ENCODE measurements at places on chromosomes 3 and 15.

GRCh38 chr15:78768531-78769408 is 42.5 kb downstream of the ADAMTS7 start:
- no peak overlapping the region for H3K27ac ChIP-seq
- no peak overlapping the region for H3K4me3 ChIP-seq

DNA sequence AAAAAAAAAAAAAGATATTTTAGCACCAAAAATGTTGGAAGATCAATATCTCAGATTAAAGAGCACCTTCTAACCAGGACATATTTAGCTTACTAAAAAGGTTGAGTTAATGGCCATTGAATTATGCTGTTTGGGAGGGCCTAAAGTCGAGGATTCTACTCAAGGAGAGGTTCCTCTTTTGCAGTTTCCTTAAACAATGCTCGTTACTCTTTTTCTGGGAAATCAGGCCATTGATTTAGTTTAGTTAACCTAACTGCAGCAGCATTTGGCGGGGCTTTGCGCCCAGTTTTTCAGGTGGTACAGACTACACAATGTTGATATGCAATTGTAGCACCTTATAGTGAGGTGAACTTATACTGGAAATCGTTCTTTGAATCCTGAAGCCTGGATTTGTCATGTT is 6.8 kb downstream of the ABHD2 start:
- DNase-seq, result no peak
- H3K4me3 ChIP-seq, result no peak overlapping the region
- H3K27ac ChIP-seq, result no peak overlapping the region
- peaks cover 6% of the 10 kb centered on the region for H3K36me3 ChIP-seq

DNA sequence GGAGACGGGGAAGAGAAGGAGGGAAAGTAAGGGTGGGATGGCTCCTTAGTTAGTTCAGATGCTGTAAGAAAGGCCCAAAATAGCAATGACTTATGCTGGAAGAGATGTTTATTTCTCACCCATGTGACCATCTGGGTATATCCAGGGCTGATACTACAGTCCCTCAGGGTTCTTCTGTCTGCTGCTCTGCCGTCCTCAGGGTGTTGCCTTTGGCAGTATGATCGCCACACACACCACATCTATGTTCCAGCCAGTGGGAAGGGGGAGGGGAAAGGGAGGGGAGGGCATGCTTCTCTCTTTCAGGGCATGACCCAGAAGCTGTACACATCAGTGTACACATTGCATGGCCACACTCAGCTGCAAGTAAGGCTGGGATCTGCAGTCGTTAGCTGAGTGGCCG is 10.2 kb downstream of the CD276 start:
- H3K27ac ChIP-seq, result no peak overlapping the region
- H3K27me3 ChIP-seq, result no peaks in the 10 kb centered on the region
- no peaks in the 10 kb centered on the region for H3K36me3 ChIP-seq
- peaks cover 23% of the 10 kb centered on the region for H3K4me1 ChIP-seq
- H3K4me3 ChIP-seq, result no peak overlapping the region
- no peak for DNase-seq

DNA sequence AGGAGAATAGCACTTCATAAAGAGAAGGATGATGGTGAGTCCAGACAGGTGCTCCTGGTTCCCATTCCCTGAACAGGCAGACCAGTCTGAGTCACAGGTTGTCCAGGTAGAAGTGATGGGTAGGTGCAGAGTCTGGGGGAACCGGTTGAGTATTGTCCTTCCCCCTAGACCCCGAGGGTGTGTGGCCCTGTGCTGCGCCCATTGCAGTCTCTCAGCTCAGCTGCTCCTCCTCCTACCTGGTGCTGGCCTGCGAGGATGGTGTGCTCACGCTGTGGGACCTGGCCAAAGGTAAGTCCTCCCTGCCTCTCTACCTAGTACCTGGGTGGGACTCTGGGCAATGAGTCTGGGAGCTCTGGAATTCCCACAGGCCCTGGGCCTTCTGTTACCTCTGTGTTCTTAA is 19.8 kb downstream of the MESP1 start:
- H3K27me3 ChIP-seq, result no peaks in the 10 kb centered on the region
- no peaks in the 10 kb centered on the region for H3K4me1 ChIP-seq
- no peak overlapping the region for H3K4me3 ChIP-seq
- H3K27ac ChIP-seq, result no peak overlapping the region
- no peak for DNase-seq

DNA sequence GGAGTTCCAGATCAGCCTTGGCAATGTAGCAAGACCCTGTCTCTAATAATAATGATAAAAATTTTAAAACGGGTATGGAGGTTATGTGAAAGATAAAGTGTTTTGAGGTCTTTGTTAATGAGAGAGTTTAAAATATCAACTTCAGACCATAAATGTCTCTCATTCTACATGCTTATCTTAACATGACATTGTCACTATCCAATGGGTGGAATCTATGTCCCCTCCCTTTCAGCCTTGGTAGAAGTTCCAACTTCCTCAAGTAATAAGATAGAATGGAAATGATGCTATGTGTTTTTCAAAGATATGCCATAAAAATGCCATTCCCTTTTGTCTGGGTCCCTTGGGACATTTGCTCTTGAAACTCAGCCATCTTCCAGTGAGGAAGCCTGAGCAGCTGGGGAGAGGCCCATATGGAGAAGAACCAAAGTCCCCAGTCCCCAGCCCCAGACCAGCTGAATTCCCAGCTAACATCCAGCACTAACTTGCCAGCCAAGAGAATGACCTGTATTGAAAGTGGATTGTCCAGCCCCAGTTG is 17.0 kb downstream of the RPSA start:
- H3K27me3 ChIP-seq, result no peaks in the 10 kb centered on the region
- no peak overlapping the region for H3K4me3 ChIP-seq
- H3K36me3 ChIP-seq, result no peaks in the 10 kb centered on the region
- DNase-seq, result no peak
- no peaks in the 10 kb centered on the region for H3K4me1 ChIP-seq

DNA sequence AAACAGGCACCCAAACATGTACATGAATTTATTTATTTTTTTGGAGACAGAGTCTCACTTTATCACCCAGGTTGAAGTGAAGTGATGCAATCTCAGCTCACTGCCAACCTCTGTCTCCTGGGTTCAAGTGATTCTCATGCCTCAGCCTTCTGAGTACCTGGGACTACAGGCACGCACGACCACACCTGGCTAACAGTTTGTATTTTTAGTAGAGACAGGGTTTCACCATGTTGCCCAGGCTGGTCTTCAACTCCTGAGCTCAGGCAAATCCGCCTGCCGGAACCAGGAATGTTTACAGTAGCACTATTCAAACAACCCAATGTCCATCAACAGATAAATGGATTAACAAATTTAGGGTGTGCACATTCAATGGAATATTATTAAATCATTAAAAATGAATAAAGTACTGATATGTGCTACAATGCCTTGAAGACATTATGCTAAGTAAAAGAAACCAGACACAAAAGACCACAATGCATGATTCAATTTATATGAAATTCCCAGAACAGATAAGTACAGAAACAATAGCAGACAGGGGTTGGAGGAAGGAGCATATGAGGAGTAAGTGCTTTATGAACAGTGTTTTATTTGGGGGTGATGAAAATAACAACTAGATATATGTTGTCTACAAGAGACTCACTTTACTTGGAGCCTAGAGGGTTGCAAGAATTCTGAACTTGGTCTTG is 1.3 kb downstream of the LEO1 start:
- no peak for DNase-seq
- peak overlapping the region; percentile 98 for H3K4me3 ChIP-seq
- no peaks in the 10 kb centered on the region for H3K27me3 ChIP-seq
- no peaks in the 10 kb centered on the region for H3K4me1 ChIP-seq

GRCh38 chr3:131561511-131561910 is 58.7 kb upstream of the MRPL3 start:
- H3K27ac ChIP-seq, result no peak overlapping the region
- H3K27me3 ChIP-seq, result no peaks in the 10 kb centered on the region
- H3K4me1 ChIP-seq, result no peaks in the 10 kb centered on the region
- H3K4me3 ChIP-seq, result no peak overlapping the region
- no peak for DNase-seq

GRCh38 chr15:99992611-99993231 is 259.5 kb upstream of the LYSMD4 start:
- no peak overlapping the region for H3K4me3 ChIP-seq
- H3K27me3 ChIP-seq, result no peaks in the 10 kb centered on the region
- no peaks in the 10 kb centered on the region for H3K4me1 ChIP-seq
- no peak overlapping the region for H3K27ac ChIP-seq

- no peaks in the 10 kb centered on the region for H3K27me3 ChIP-seq
- H3K36me3 ChIP-seq, result no peaks in the 10 kb centered on the region
- 0 out of 2 replicates have a peak, but pooled peaks cover 6% of the 10 kb centered on the region for H3K4me1 ChIP-seq
- H3K4me3 ChIP-seq, result no peak overlapping the region
- H3K27ac ChIP-seq, result no peak overlapping the region
Measured at GRCh38 chr15:59384507-59384906, 11.8 kb upstream of the MYO1E start.

DNA sequence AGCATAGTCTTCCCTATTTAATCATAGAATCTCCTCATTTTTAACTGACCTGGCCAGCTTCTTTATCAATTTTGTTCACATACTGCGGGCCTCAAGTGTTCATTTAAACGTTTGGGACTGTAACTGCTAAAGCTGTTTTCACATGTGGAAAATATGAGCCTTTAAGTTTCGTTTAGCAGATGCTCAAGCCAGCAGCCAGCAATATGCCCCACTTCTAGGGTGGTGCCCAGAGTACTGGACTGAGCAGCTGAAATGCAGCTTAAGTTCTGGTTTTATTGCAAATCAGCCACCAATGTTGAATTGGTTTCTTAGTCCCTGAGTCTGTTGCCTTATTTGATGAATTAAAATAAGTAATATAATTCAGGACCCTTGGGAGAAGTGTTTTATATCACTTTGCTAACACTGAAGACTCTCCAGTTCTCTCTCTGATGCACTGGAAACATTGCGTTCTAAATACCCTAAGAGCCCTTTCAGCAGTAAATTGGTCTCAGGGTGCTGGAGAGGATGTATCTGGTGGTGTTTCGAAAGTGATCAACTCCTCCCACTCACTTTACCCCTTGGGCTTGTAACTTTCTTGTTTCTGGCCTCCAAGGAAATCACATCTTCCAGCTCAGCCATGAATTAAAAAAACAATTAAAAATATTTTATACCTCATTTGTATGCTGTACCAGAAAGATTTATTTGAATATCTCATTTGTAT is 61.7 kb downstream of the B3GALNT1 start:
- no peaks in the 10 kb centered on the region for H3K27me3 ChIP-seq
- DNase-seq, result no peak
- H3K27ac ChIP-seq, result no peak overlapping the region
- no peak overlapping the region for H3K4me3 ChIP-seq
- no peaks in the 10 kb centered on the region for H3K36me3 ChIP-seq

- no peak for DNase-seq
- no peaks in the 10 kb centered on the region for H3K36me3 ChIP-seq
- H3K27me3 ChIP-seq, result no peaks in the 10 kb centered on the region
- no peak overlapping the region for H3K27ac ChIP-seq
- H3K4me3 ChIP-seq, result no peak overlapping the region
- H3K4me1 ChIP-seq, result no peaks in the 10 kb centered on the region
Measured at GRCh38 chr3:64872345-64872744, 184.5 kb upstream of the ADAMTS9 start.

DNA sequence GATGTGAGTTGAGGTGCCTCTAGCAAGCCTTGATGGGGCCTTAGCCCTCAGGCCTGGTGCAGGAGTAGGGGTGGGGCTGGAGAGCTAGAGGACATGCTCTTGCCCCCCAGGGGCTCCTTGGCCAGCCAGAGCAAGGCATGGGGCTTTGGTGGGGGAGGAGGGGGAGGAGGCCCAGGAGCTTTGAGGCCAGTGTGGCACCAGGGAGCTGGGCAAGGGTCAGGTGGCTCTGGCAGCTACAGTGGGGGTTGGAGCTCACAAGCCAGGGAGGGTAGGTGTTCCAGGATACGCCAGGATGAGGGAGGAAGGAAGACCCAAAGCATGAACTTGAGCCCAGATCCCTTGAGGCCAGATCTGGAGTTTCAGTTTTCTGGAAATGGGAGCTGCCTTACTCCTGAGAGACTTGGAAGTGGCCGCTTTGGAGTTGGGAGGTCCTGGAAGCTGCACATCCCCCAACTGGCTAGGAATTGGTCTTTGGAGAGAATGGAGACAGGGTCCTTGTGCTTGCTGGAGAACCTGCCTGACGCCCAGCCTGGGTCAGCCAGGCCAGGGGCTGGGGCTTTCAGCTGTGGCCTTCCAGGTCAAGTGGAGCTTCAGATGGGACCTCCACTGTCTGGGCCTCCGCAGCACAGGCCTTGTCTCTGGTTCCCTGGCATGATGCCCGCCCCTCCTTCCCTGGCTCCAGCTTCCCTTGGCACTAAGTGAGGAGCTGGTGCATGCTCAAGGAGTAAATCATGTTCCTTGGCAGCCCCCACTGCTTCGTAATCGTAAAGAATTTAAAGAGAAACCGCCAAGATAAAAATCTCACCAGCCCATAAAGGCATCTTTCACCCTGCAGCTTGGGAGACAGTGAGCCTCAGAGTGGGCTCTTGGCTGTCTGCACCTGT is 8.7 kb downstream of the SEMA3F start:
- no peak overlapping the region for H3K27ac ChIP-seq
- no peak overlapping the region for H3K4me3 ChIP-seq
- DNase-seq, result no peak

DNA sequence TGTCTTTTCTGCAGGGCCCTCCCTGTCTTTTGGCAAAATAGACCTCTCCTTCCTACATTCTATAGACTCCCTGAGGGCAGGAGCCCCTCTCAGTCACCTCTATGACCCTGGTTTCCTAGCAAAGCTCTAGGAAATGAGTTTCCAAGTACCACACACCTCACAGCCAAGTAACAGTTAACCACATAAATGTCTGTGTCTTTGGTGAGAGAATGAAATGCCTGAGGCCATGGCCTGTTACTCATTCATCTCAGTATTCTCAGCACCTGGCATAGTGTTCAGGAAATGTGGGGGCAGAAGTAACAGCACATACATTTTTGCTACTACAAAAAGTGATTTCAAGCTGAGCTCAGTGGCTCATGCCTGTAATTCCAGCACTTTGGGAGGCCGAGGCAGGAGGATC is 21.0 kb downstream of the RFT1 start:
- H3K27ac ChIP-seq, result peak overlapping the region; percentile 30
- no peaks in the 10 kb centered on the region for H3K36me3 ChIP-seq
- DNase-seq, result peak; percentile 49

GRCh38 chr3:17579289-17580031 is 163.0 kb downstream of the TBC1D5 start:
- H3K36me3 ChIP-seq, result no peaks in the 10 kb centered on the region
- H3K4me1 ChIP-seq, result peaks cover 16% of the 10 kb centered on the region
- no peak overlapping the region for H3K4me3 ChIP-seq
- DNase-seq, result peak; percentile 57
- no peaks in the 10 kb centered on the region for H3K27me3 ChIP-seq

- no peaks in the 10 kb centered on the region for H3K36me3 ChIP-seq
- DNase-seq, result no peak
- H3K4me3 ChIP-seq, result no peak overlapping the region
- H3K27ac ChIP-seq, result no peak overlapping the region
- no peaks in the 10 kb centered on the region for H3K27me3 ChIP-seq
Measured at GRCh38 chr15:85762756-85763127, 32.0 kb downstream of the KLHL25 start.

DNA sequence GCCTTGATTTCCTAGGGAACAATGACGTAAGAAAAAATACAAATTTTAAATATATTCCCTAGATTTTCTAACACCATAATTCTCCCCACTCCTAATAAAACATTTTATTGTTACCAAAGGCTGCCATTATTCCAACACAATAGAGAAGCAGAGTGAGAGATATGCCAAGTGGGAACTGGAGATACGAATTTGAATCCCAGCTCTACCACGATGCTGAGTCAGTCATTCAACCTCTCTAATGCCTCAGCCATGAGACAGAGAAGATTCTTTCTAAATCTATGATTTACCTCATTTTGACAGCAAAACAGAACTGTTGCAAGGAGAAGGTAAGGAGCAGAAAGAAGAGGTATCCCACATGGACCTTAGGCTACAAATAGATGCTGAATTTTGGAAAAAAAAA is 112.5 kb downstream of the IGF2BP2 start:
- no peaks in the 10 kb centered on the region for H3K4me1 ChIP-seq
